Cardiac septum (tissue), 1 donor: ENCODE measurements at places on chromosomes 2 and 18. TPM values are rescaled to one million over a fixed set of nuclear protein-coding genes. Genes with fewer than 3 reads are reported as not detected.

DNA sequence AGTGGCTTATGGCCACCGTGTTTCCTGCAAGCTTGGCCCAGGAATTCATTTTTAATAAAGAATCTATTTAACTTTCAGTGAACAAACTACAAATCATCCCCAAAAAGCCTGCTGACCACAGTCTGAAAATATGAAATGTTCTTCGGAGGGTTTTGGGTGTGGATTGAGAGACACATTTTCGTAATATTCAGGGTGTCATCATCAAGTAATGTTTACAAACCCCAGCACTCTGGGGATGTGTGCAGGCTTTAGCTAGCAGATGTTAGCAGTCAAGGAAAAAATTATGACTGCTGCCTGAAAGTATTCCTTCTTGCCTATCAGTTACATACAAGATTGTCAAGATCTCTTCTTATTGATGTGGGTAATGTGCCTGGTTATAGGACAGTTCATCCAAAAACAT lies 143.9 kb upstream of the FN1 start:
- DNase-seq, result no peak

Gene POTEI
- total RNA-seq, result not detected

GRCh38 chr2:65228263-65228750 lies 676 bp downstream of the ACTR2 start:
- DNase-seq, result no peak

Gene LAMA1
- 0.40 TPM for total RNA-seq

GRCh38 chr2:145066856-145067548 lies 547.1 kb upstream of the ZEB2 start:
- DNase-seq, result no peak

- DNase-seq, result no peak
Observed at GRCh38 chr2:130165293-130166016, 15.9 kb downstream of the SMPD4 start.

DNA sequence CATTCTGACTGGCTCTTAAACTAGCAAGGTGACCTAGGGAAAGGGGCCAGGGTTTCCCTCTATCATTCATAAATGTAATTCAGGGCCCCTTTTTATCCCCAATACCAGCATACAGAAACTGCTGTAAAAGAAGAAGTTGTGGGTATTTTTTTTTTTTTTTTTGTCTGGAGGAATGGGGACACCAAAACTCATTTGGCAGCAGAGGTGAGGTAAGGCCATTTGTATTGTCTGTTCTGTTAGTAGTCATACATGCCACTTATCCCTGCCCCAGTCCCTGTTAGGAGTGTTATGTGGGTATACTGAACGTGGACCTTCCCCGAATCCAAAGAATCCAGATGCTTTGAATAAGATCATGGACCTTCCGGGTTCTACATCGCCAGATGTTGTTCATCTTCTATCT lies 1.7 kb downstream of the SEPTIN2 start:
- no peak for DNase-seq

GRCh38 chr2:121796239-121796638 lies 40.8 kb downstream of the TSN start:
- DNase-seq, result no peak

Gene NCK2
- 33.2 TPM for total RNA-seq

DNA sequence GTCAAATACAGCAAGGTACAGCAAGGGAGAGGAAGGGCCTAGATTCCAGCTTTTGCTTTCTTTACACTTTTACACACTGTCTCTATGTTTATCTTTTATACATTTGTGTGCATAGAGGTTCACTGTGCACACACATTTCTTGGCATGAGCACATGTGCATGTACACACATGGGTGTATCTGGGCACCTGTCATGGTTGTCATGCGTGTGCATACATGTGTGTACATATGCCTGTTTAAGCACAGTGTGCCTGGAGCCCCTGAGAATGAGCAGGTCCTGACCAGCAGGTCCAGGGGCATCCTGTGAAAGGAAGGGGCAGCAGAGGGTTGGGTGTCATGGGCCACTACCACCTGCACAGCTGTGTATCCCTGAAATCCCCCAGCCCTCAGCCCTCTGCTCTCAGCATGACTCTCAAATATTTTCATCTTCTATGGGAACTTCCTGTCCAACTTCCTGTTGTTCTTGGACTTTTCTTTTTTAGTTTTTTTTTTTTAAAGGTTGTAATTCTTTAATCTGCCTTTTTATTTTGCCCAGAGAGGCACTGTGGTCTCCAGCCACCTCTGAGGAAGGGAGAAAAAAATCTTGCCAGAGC lies 97.0 kb upstream of the EPAS1 start:
- DNase-seq, result no peak

Gene ALPI
- total RNA-seq, result not detected

Gene AGXT
- not detected for total RNA-seq

DNA sequence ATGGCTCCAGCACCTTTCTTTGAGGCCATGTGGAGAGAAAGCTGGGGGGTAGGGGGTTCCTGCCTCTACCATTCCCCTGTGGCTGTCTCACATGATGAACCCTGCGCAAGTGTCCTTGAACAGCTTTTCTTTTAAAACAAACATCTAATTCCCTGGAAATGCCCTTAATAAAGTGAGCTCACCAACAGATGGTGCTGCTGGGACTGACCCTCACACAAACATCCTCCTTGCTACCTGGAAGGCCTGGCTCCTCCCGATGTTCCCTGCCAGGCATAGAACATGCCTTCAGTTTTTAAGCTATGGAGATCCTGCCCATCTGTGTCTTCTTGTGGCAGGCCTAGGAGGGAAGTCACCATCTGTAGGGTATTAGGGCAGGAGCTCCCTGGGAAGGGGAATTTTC lies 60.7 kb upstream of the GATA6 start:
- DNase-seq, result no peak

DNA sequence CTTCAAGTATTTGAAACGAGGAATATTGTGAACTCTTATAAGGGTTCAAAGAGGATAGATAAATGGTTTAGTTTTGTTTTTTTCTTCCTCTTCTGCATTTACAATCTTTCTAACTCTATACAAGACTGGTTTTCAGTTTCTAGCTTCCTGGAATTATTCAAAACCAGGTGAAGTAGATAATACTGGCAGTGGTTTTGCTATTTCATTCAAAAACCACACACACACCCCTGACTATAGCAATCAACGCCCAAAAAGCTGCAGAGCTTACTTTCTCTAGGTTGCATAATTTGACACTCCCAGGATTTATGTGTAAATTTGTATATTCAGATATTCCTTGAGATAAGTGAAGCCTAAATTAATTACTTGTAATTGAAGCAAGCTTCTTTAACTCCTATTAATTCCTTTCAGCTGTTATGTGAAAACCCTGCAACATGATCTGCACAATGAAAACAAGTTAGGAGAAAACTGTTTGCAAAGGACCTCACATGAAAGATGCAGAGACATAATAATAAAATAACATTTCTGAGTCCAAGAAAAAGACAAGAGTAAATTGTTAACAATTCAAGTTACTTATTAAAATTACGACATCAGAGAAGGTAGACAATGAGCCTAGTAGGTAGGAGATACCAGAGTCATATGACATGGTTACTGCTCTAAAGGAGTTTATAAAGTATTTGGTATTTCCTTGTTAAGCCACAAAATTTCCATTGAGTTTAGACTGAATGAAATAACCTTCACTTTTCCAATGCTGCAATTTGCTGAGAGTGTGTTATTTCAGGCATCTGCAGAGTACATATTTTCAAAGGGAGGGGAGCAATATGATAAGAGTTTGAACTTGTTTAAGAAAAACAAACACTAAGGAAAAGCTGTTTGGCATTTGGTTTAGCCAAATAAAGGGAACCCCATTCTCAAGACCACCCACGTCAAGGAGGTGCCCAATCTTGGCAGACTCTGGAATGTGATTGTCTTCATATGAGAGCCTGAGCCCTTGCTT lies 1.6 kb upstream of the NFE2L2 start:
- DNase-seq, result no peak
